ENCODE measurements at places on chromosomes 2 and 18.

DNA sequence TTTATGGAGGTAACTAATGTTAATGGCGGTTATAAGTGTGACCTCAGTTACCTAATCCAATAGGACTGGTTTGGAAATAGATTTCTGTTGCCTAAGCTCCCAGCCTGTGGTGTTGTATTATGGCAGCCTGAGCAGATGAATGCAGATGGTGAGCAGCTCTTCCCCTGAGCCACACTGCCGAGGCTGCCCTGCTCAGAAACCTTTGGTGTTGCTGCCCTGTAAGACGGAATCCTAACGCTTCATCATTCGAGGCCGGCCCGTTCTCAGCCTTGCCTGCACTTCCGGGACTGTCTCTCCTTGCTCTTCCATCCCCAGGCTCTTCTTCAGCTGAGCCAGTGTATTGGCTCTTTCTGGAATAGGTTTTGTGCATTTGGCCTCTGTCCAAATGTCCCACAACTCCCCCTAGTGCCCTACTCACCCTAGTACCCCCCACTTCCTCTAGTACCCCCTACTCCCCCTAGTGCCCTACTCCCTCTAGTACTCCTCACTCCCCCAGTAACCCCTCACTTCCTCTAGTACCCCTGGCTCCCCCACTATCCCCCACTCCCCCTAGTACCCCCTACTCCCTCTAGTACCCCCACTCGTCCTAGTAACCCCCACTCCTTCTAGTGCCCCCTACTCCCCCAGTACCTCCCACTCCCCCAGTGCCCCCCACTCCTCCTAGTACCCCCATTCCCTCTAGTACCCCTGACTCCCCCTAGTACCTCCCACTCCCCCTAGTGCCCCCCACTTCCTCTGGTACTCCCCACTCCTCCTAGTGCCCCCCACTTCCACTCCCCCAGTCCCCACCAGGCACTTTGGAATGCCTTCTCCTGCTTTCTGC lies 106.0 kb upstream of the TAF1B start:
- H3K27ac ChIP-seq, result no peak overlapping the region
- peak; percentile 48 for DNase-seq
- no peaks in the 10 kb centered on the region for H3K36me3 ChIP-seq
- peaks cover 7% of the 10 kb centered on the region for H3K4me1 ChIP-seq

- no peak for DNase-seq
- H3K27me3 ChIP-seq, result no peaks in the 10 kb centered on the region
- no peak overlapping the region for H3K27ac ChIP-seq
- no peak overlapping the region for H3K4me3 ChIP-seq
- H3K4me1 ChIP-seq, result no peaks in the 10 kb centered on the region
- no peaks in the 10 kb centered on the region for H3K36me3 ChIP-seq
Measured at GRCh38 chr2:191907545-191907944, 60.7 kb upstream of the CAVIN2 start.

DNA sequence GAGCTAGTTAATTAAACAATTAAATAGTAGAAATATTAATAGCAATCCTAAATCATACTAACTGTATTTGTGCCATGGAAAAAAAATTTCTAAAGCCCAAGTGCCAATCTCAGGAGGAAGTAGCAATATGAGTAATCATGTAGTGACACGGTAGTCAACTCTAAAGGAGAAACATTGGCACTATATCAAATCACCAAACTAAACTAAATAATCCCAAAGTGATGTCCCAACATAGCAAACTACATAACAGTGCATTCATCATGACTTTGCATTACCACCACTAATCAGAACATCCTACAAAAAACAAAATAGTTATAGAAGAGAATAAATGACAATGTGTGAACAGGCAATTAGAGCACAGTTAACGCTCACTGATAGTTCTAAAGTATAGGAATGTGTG lies 195.1 kb downstream of the EXOC6B start:
- no peak for DNase-seq
- H3K36me3 ChIP-seq, result no peaks in the 10 kb centered on the region
- H3K27me3 ChIP-seq, result no peaks in the 10 kb centered on the region
- H3K4me1 ChIP-seq, result no peaks in the 10 kb centered on the region
- H3K27ac ChIP-seq, result no peak overlapping the region
- H3K4me3 ChIP-seq, result no peak overlapping the region

GRCh38 chr2:190119923-190120590 lies 57.5 kb upstream of the MSTN start:
- H3K27ac ChIP-seq, result no peak overlapping the region
- H3K27me3 ChIP-seq, result no peaks in the 10 kb centered on the region
- H3K4me3 ChIP-seq, result peak overlapping the region; percentile 17
- no peaks in the 10 kb centered on the region for H3K36me3 ChIP-seq
- H3K4me1 ChIP-seq, result no peaks in the 10 kb centered on the region
- no peak for DNase-seq

DNA sequence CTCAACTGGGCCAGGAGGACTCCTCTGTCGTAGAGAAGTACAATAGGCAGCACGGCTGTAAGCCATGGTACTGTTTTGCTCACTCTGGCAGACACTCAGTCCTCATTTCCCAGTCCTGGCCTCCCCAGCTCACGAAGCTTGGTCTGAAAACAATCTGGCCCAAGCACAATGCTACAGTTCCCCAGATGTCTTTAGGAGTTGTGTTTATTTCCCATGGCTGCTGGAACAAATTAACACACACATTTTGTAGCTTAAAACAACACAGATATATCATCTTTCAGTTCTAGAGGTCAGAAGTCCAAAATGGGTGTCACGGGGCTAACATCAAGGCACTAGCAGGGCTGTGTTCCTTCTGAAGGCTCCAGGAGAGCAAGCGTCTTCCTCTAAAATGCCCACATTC lies 13.0 kb downstream of the FABP1 start:
- H3K4me3 ChIP-seq, result no peak overlapping the region
- no peak for DNase-seq
- peaks cover 23% of the 10 kb centered on the region for H3K4me1 ChIP-seq

DNA sequence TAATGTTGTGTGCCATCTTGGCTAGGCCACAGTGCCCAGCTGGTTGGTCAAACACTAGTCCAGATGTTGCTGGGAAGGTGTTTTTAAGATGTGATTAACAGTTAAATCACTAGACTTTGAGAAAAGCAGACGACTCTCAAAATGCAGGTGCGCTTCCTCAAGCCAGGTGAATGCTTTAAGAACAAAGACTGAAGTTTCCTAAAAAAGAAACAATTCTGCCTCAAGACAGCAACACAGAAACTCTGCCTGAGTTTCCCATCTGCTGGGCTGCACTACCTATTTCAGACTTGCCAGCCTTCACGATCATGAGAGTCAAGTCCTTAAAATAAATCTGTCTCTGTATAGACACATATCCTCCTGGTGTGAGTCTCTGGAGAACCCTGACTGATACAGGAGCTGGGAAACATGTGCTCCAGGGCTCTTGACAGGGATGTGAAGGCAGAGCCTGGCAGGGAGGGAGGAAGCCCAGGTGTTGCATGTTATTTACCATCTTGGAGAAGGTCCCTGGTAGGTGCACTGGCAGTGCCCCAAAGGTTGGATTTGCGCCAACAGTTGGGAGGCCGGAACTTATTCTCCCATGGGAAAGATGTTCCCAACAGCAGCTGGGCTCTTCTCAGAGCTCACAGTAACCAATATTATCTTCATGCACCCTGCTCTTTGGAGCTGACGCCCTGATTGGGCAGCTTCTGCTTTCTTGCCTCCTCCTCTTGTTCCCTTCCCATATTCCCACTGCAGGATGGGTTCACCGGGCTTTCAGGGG lies 43.9 kb downstream of the ST6GAL2 start:
- H3K4me3 ChIP-seq, result no peak overlapping the region
- peak; percentile 79 for DNase-seq
- H3K27me3 ChIP-seq, result no peaks in the 10 kb centered on the region

- no peaks in the 10 kb centered on the region for H3K27me3 ChIP-seq
- H3K36me3 ChIP-seq, result no peaks in the 10 kb centered on the region
- H3K4me3 ChIP-seq, result no peak overlapping the region
- no peak overlapping the region for H3K27ac ChIP-seq
Measured at GRCh38 chr2:234421-234820, 29.4 kb downstream of the SH3YL1 start.

DNA sequence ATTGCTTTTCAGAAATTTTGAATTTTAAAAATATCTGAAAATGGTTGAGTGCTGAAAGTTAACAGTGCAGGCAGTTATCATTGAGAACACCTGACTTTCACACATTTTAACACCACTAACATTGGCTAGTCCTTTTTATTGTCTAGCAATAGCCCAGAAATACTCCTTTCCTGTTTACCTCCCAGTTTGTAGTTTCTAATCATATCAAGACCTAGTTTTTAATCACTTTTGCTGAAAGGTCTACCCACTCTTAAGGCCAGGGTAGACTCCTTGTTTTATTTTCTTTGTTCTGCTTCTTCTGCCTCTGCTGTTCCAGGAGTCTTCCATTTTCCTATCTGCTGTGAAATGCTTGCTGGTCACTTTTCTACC lies 72.1 kb downstream of the UBE2E3 start:
- H3K27ac ChIP-seq, result peak overlapping the region; percentile 39
- DNase-seq, result peak; percentile 24
- peak overlapping the region; percentile 30 for H3K4me3 ChIP-seq

- H3K27ac ChIP-seq, result no peak overlapping the region
- H3K27me3 ChIP-seq, result no peaks in the 10 kb centered on the region
- peak; percentile 64 for DNase-seq
- no peaks in the 10 kb centered on the region for H3K4me1 ChIP-seq
- no peaks in the 10 kb centered on the region for H3K36me3 ChIP-seq
Measured at GRCh38 chr2:144431392-144431783, 88.5 kb downstream of the ZEB2 start.

DNA sequence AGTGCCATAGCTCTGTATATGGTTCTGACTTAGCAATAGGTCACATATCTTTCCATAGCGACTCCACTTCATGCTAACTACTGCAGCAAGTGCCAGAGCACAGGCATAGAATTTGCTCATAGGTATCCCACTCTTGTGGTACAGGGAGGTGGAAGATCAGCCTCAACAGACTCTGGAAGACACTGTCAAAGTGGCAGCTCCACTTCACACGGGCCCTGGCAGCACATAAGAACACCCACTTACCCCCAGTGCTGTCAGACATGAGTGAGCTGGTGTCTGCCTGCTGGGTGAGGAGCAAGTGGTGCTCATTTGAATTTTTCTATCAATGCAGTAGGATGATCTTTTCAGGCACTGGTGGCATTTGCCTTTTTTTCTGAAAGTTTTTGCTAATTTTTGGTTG lies 48.6 kb downstream of the BCL2L11 start:
- DNase-seq, result no peak
- peaks cover 11% of the 10 kb centered on the region for H3K36me3 ChIP-seq

DNA sequence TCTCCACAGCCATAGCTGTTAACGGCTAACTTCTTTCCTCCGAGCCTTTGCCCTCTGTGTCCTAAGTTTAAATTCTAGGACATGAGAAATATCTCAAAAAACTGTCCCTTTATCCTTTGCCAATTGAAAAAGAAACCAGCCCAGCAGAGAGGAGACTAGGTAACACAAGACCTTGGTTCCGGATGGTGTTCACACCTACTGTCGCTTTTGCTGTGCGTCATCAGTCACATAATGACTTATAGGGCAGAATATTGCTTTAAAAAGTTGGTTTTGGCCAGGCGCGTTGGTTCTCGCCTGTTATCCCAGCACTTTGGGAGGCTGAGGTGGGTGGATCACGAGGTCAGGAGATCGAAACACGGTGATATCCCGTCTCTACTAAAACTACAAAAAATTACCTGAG lies 66.2 kb downstream of the SP3 start:
- H3K36me3 ChIP-seq, result no peaks in the 10 kb centered on the region
- peak overlapping the region; percentile 31 for H3K27ac ChIP-seq
- H3K4me3 ChIP-seq, result no peak overlapping the region
- peaks cover 9% of the 10 kb centered on the region for H3K4me1 ChIP-seq
- no peak for DNase-seq

- no peak overlapping the region for H3K4me3 ChIP-seq
- no peak for DNase-seq
- no peaks in the 10 kb centered on the region for H3K36me3 ChIP-seq
Measured at GRCh38 chr2:195333869-195334268, 323.2 kb upstream of the SLC39A10 start.

DNA sequence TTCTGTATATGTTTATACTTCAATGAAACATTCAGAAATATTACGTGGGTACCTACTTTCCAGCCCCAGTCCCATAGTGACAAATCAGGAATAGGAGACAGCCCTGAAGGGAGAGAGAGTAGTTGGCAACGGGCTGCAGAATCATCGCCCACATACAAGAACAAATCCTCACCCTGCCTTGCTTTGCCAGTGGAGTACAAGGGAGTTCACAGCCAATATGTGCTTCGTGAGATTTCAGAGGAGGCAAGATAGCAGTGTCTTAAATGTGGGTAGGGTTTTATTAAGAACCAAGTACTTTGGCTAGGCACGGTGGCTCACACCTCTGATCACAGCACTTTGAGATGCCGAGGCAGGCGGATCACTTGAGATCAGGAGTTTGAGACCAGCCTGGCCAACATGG lies 40.3 kb upstream of the PKDCC start:
- no peak for DNase-seq
- no peak overlapping the region for H3K4me3 ChIP-seq
- no peaks in the 10 kb centered on the region for H3K36me3 ChIP-seq
- H3K4me1 ChIP-seq, result peaks cover 12% of the 10 kb centered on the region
- no peak overlapping the region for H3K27ac ChIP-seq

- H3K4me1 ChIP-seq, result no peaks in the 10 kb centered on the region
- H3K27ac ChIP-seq, result no peak overlapping the region
- peaks cover 7% of the 10 kb centered on the region for H3K27me3 ChIP-seq
- DNase-seq, result no peak
- no peaks in the 10 kb centered on the region for H3K36me3 ChIP-seq
Measured at GRCh38 chr2:174680221-174680620, 82.6 kb upstream of the WIPF1 start.

- no peak for DNase-seq
- H3K27ac ChIP-seq, result no peak overlapping the region
- no peak overlapping the region for H3K4me3 ChIP-seq
- H3K27me3 ChIP-seq, result no peaks in the 10 kb centered on the region
- H3K4me1 ChIP-seq, result peaks cover 11% of the 10 kb centered on the region
Measured at GRCh38 chr2:145016711-145017110, 496.8 kb upstream of the ZEB2 start.

DNA sequence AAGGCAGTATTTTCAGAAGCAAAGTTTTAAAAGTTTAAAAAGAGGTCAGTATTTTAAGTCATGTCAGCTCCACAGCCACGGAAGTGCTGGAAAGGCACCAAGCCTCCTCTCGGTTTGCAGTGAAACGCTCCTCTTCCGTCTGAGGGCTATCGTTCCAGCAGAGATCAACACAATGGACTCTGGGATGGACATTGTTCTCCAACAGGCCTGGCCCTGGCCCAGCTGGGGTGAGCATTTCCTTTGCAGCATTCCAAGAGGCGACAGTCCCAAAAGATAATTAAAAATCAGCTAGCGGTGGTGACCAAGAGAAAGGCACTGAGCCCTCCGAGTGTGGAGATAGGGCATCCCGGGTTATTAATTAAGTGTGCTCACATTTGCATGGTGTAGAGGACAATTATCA lies 95.9 kb upstream of the LCLAT1 start:
- H3K36me3 ChIP-seq, result no peaks in the 10 kb centered on the region
- H3K27ac ChIP-seq, result no peak overlapping the region
- H3K4me3 ChIP-seq, result no peak overlapping the region

GRCh38 chr2:160816916-160817499 lies 323.4 kb upstream of the RBMS1 start:
- H3K27me3 ChIP-seq, result no peaks in the 10 kb centered on the region
- H3K27ac ChIP-seq, result no peak overlapping the region
- H3K4me1 ChIP-seq, result no peaks in the 10 kb centered on the region
- H3K36me3 ChIP-seq, result no peaks in the 10 kb centered on the region
